Uterus (tissue), 4 donors: ENCODE measurements at places on chromosomes 2 and 18. TPM values are rescaled to one million over a fixed set of nuclear protein-coding genes. Genes with fewer than 3 reads are reported as not detected.

- no peak overlapping the region for H3K27ac ChIP-seq
- no peaks in the 10 kb centered on the region for H3K4me1 ChIP-seq
- no peaks in the 10 kb centered on the region for H3K27me3 ChIP-seq
- no peak for DNase-seq
Measured at GRCh38 chr2:177282787-177283572, 18.5 kb upstream of the NFE2L2 start.

DNA sequence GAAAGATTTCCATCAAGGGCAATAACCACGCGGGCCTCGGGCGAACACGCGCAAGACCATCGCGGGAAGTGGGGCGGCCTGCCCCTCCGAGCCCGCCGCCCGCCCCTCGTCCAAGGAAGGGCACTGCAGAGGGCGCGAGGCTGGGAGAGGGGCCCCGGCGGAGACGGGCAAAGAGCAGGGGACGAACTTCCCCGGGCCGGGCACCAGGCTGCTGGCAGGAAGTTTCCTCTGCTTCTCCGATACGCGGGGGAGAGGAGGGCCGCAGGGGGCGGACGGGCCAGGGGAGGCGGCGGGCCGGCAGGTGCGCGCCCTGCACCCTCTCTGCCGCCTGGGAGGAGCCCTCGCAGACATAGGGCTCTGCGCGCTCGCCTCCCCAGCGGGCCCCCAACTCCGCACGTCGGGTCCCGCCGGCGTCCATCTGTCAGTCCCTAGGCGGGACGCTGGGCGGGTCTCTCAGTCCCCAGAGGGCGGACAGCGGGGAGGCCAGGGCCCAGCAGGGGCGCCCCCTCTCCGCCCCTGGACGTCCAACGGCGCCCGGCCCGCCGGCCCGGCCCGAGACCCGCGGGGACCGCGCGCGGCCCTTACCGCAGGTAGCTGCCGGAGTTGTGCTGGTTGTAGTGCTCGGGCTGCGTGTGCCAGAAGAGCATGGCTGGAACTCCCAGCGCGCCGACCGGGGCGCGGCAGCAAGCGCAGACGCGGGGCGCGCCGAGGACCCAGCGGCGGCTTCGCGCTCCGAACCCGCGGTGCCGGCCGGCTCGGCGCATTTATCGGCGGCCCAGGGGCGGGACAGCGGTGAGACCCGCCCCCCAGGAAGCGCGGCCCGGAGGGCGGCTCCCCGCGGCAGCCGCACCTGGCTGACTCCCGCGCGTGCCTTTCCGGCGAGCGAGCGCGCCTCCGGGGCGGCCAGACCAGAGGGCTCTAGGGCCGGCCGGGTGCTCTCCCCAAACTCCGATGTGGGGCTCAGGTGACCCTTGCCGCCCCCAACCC, at the start of gene TFCP2L1:
TFCP2L1 (minus strand) TSS at position 740 of the 987 bp plus-strand sequence; CDS start at position 647, 93 bp downstream.
- no peak within 1 kb of the TSS for H3K4me3 ChIP-seq
- no peak for DNase-seq
- no peaks in the 10 kb centered on the region for H3K27me3 ChIP-seq
- no peaks in the 10 kb centered on the region for H3K4me1 ChIP-seq
- no peak within 1 kb of the TSS for H3K27ac ChIP-seq
- H3K36me3 ChIP-seq = no peaks in the 10 kb centered on the region

The PRSS56 gene
- not detected for total RNA-seq

- no peaks in the 10 kb centered on the region for H3K27me3 ChIP-seq
- no peak overlapping the region for H3K27ac ChIP-seq
- peak; percentile 10 for DNase-seq
- H3K4me3 ChIP-seq = no peak overlapping the region
Measured at GRCh38 chr2:128437204-128437565, 118.5 kb upstream of the HS6ST1 start.

- no peak overlapping the region for H3K27ac ChIP-seq
- no peaks in the 10 kb centered on the region for H3K36me3 ChIP-seq
- DNase-seq = no peak
Measured at GRCh38 chr2:106953779-106954178, 67.8 kb upstream of the ST6GAL2 start.

DNA sequence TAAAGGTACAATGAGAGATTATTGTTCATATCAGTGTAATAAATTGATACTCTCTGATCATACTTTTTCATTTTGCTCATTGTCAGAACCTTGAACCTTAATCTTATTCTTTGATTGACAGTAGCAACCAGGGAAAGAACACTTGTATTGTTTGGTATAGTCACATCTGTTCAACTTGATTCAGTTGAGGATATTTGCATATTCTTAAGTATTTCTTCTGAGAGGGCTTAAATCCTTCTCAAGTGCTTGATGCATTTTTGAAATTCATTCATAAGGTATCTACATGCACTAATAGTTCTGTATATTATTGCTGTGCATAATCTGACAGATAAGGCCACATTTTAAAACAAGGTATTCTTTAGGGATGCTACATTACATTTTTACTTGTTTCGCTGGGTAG, 118.9 kb downstream of the EHBP1 start:
- no peaks in the 10 kb centered on the region for H3K36me3 ChIP-seq
- no peaks in the 10 kb centered on the region for H3K4me1 ChIP-seq
- no peak overlapping the region for H3K4me3 ChIP-seq
- H3K27ac ChIP-seq = no peak overlapping the region
- no peaks in the 10 kb centered on the region for H3K27me3 ChIP-seq
- DNase-seq = no peak

GRCh38 chr2:147373800-147374422, 470.9 kb upstream of the ACVR2A start:
- H3K4me1 ChIP-seq = no peaks in the 10 kb centered on the region
- DNase-seq = no peak
- H3K27me3 ChIP-seq = no peaks in the 10 kb centered on the region
- no peak overlapping the region for H3K27ac ChIP-seq

The GKN1 gene
- total RNA-seq = not detected
